ENCODE measurements at places on chromosomes 4 and X. TPM values are rescaled to one million over a fixed set of nuclear protein-coding genes. Genes with fewer than 3 reads are reported as not detected.

DHX15 gene
- 207 TPM for total RNA-seq

HMGB3 gene
- 2.5 TPM for total RNA-seq

DNA sequence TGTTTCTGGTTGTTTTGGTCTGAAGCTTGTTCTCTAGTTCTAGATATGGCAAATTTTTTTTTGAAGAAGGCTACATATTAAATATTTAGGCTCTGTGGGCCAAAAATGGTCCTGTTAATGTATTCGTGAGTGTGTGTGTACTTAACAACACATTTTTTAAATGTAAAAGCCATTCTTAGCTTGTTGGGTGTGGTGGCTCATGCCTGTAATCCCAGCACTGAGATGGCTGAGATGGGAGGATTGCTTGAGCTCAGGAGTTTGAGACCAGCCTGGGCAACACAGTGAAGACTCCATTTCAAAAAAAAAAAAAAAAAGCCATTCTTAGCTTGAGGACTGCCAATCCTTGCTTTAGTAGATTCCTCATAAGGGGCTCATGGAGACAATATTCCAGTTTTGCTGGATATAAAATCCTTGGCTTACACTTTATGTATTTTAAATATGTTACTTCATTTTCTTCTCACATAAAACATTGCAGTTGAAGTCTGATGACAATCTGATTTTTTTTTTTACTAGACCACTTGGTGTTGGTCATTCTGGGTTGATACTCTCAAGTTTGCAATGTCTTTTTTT, 23.4 kb downstream of the NOCT start:
- no peak for DNase-seq

- DNase-seq: no peak
Observed at GRCh38 chr4:86845593-86845992, 3.6 kb downstream of the SLC10A6 start.

GRCh38 chr4:173413036-173413435, 14.1 kb upstream of the SCRG1 start:
- no peak for DNase-seq

- DNase-seq: no peak
Observed at GRCh38 chrX:40104985-40105834, 7.5 kb upstream of the BCOR start.
